ENCODE measurements at places on chromosomes 4 and X. TPM values are rescaled to one million over a fixed set of nuclear protein-coding genes. Genes with fewer than 3 reads are reported as not detected.

DNA sequence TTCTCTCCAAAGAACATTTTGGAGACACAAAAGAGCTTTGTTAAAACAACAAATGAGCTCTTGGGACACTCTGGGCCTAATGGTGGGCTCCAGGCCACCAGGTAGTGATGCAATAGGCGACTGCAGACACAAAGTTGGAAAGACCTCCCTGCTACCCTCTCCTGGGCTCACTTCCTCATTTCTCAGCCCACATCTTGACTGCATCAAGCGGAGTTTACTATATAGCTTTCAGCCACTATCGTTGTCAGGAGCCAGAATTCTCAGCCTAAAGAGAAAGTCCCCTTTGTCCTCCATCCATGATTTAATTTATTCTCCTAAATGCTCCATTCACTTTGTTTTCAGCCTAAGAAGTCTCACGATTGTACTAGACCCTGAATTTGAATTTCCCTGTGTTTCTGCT lies 114.9 kb downstream of the EFHC2 start:
- DNase-seq = no peak
- H3K36me3 ChIP-seq = no peaks in the 10 kb centered on the region
- peaks cover 7% of the 10 kb centered on the region for H3K27me3 ChIP-seq

DNA sequence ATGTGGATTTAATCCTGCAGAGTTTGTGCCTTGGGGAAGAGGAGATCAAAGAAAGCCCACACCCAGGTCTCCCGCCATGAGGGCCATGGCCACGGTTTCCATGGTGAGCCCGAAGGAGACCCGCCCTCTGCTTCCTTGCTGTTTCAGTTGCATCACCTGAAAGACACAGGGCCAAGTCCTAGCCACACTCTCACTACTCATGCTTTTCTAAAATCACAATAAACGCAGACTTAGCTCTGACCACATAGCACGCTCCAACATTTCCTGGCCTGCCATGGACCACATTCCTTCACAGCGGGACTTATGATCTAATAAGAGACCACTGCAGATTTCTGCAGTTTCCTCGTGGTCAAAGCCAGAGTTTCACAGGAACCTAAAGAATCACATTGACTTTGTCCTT lies 426.0 kb upstream of the NR3C2 start:
- H3K4me1 ChIP-seq = no peaks in the 10 kb centered on the region
- no peak for DNase-seq
- H3K4me3 ChIP-seq = no peak overlapping the region
- H3K27me3 ChIP-seq = no peaks in the 10 kb centered on the region
- H3K36me3 ChIP-seq = no peaks in the 10 kb centered on the region

DNA sequence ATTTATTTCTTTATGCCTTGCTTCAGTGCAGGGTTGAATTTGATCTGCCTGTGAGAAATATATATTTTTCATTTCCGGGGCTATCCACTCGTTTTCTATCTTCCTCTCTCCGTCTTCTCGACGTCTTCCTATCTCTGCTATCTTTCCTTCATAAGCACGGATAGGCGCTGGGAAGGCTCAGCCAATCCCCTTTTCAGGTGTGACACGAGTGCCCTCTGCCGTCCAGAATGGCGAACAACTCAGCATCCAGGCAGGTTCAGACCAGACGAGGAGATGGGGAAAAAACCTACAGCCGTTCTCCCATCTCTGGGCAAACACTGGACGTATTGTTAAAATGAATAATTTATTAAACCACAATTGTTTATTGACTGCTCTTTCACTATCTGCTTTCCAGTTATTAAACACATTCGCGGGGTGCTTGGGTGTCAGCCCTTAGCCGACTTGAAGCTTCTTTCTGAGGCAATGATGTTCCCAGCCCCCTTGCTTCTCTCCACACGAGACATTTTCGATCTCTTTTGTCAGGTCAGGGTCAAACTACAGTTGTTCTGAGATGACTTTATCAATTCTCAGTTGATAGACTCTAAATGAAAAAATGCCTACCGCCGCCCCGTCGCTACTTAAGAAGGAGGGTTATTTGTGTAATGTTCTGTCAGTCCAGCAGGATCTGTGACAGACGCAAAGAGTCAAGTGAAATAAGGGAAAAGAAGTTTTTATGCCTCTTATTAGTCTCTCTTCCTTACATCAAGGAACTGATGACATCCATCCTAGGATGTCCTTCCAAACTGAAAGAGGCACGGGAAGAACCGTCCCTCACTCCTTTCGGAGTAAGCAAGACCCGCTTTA lies 96.3 kb upstream of the NOCT start:
- no peaks in the 10 kb centered on the region for H3K27me3 ChIP-seq
- peaks cover 4% of the 10 kb centered on the region for H3K4me1 ChIP-seq
- DNase-seq = peak; percentile 77
- H3K27ac ChIP-seq = no peak overlapping the region
- no peaks in the 10 kb centered on the region for H3K36me3 ChIP-seq

- DNase-seq = no peak
- no peak overlapping the region for H3K27ac ChIP-seq
- H3K27me3 ChIP-seq = no peaks in the 10 kb centered on the region
- H3K36me3 ChIP-seq = no peaks in the 10 kb centered on the region
- no peak overlapping the region for H3K4me3 ChIP-seq
- H3K4me1 ChIP-seq = no peaks in the 10 kb centered on the region
Observed at GRCh38 chrX:130039847-130040246, 57.4 kb downstream of the BCORL1 start.

The PNMA6A gene
- total RNA-seq = 1.3 TPM

- H3K27ac ChIP-seq = no peak overlapping the region
- H3K4me3 ChIP-seq = no peak overlapping the region
- H3K4me1 ChIP-seq = peaks cover 41% of the 10 kb centered on the region
- H3K27me3 ChIP-seq = no peaks in the 10 kb centered on the region
- no peaks in the 10 kb centered on the region for H3K36me3 ChIP-seq
Observed at GRCh38 chr4:101218894-101219293, 128.4 kb downstream of the PPP3CA start.

- no peaks in the 10 kb centered on the region for H3K4me1 ChIP-seq
- no peaks in the 10 kb centered on the region for H3K36me3 ChIP-seq
- no peak overlapping the region for H3K27ac ChIP-seq
- no peaks in the 10 kb centered on the region for H3K27me3 ChIP-seq
- DNase-seq = no peak
Observed at GRCh38 chrX:41561045-41561444, 113.9 kb downstream of the NYX start.

The ARHGEF6 gene
- total RNA-seq = 25.4 TPM

DNA sequence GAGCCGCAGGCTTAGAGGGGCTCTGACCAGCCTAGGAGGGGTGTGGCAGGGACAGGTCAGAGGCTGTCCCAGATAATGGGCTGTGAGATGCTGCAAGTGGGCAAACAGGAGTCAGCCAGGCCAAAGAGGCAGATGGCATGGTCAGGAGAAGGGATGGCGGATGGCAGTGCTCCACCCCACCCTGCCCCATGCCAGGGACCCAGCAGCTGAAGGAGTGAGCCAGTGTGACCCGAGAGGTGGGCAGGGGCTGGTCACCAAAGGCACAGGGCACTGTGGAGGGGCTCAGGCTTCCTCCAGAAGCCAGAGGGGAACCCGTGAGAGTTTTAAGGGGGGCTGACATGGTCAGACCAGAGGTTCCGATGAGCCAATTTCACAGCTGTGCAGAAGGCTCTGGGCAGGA lies 96.9 kb downstream of the WFS1 start:
- H3K36me3 ChIP-seq = no peaks in the 10 kb centered on the region
- DNase-seq = no peak
- H3K4me3 ChIP-seq = no peak overlapping the region
- H3K27ac ChIP-seq = no peak overlapping the region
- H3K27me3 ChIP-seq = peaks cover 49% of the 10 kb centered on the region

The TRPC3 gene
- 0.11 TPM for total RNA-seq

GRCh38 chr4:89193843-89194242 lies 82.5 kb downstream of the TIGD2 start:
- no peak overlapping the region for H3K27ac ChIP-seq
- H3K4me1 ChIP-seq = no peaks in the 10 kb centered on the region
- no peak overlapping the region for H3K4me3 ChIP-seq
- no peak for DNase-seq
- H3K36me3 ChIP-seq = no peaks in the 10 kb centered on the region
- H3K27me3 ChIP-seq = no peaks in the 10 kb centered on the region

The TECRL gene
- total RNA-seq = 65.0 TPM

DNA sequence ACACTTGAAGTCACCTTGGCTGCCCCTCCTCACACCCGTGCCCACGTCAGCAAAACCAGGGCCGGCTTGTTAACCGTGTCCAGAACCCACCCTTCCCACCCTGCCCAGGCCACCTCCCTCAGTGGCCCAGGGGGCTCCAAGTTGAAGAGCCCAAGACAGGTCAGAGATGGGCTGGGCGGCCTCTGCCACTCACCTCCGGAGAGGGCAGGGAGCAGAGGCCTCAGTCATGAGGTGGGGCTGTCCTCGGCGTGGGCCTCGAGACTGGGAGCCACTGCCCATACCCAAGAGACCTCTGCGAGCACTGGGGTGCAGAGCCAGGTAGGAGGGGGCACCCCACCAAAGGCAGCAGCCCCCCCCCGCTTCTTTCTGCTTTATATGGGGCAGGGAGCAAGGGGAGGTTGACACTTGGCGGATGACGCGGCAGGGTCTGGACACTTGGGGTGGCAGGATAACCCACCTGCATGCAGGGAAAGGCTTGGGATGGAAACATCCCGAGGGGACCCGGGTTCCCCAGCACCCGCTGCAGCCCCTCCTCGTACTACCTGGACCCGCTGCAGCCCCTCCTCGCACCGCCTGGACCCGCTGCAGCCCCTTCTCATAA lies 38.0 kb upstream of the SPON2 start:
- peak overlapping the region; percentile 1 for H3K4me3 ChIP-seq
- peak overlapping the region; percentile 48 for H3K27ac ChIP-seq
- peaks cover 42% of the 10 kb centered on the region for H3K4me1 ChIP-seq
- peak; percentile 9 for DNase-seq
- no peaks in the 10 kb centered on the region for H3K27me3 ChIP-seq

GRCh38 chrX:56757327-56757726 lies 28.3 kb downstream of the NBDY start:
- H3K27me3 ChIP-seq = peaks cover 6% of the 10 kb centered on the region
- no peak overlapping the region for H3K27ac ChIP-seq
- no peaks in the 10 kb centered on the region for H3K4me1 ChIP-seq
- no peak overlapping the region for H3K4me3 ChIP-seq

The SPATA4 gene
- total RNA-seq = 0.44 TPM

DNA sequence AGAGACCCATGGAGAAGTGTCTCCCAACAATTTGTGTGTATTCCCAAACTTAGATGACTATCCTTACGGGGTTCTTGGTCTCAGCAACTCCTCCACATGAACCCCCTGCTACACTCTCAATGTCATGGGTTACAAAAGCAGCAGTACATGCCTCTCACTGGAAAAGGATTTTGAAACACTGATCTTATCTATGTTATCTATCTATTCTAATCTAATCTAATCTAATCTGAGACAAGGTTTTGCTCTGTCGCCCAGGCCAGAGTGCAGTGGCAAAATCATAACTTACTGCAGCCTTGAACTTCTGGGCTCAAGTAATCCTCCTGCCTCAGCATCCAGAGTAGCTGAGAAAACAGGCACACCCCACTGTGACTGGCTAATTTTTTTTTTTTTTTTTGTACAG lies 19.3 kb downstream of the TSPAN5 start:
- H3K4me1 ChIP-seq = no peaks in the 10 kb centered on the region
- no peak overlapping the region for H3K27ac ChIP-seq
- H3K36me3 ChIP-seq = no peaks in the 10 kb centered on the region

DNA sequence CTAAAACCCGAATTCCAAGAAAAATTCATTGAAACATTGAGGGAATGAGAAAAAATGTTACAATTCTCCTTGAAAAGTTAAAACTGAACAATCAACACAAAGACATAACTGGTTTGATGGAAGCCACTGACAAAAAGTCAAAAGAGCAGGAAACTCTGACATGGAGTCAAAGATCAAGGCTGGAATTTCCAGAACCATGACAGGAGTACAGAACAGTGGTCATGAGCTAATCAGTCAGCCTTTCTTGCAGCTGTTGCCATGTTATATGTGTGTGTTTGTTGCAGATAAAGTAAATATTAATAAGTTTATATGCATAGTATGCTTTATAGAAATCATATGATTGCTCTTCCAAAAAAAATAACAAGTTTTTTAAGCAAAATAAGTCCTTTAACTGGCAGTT lies 184.7 kb upstream of the HCCS start:
- H3K27me3 ChIP-seq = no peaks in the 10 kb centered on the region
- H3K27ac ChIP-seq = no peak overlapping the region
- H3K4me3 ChIP-seq = no peak overlapping the region
- no peak for DNase-seq
- H3K4me1 ChIP-seq = no peaks in the 10 kb centered on the region
- H3K36me3 ChIP-seq = no peaks in the 10 kb centered on the region

GRCh38 chrX:104742355-104742754 lies 176.4 kb downstream of the IL1RAPL2 start:
- H3K4me3 ChIP-seq = no peak overlapping the region
- no peak for DNase-seq
- no peaks in the 10 kb centered on the region for H3K27me3 ChIP-seq
- no peaks in the 10 kb centered on the region for H3K36me3 ChIP-seq
- H3K4me1 ChIP-seq = no peaks in the 10 kb centered on the region

- no peak for DNase-seq
- H3K27ac ChIP-seq = no peak overlapping the region
- H3K4me3 ChIP-seq = no peak overlapping the region
Observed at GRCh38 chrX:17826609-17827496, 34.2 kb downstream of the RAI2 start.

DNA sequence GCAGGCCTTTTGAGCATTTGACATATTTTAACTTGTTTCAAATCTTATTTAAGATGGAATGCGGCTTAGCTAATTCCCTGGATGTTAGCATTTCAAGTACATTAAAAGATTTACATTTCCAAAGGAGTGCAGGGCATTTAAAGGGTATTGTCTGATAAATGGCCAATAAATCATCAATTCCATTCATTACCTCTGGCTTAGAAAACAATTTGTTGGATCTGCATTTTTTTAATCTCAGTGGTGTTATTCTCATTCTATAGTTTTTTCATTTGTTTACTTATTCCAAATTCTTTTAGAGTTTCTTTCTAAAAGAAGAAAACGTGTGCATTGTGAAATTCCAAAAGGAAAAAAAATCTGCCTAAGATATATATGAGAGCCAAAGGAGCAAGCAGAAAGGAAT lies 1.3 kb upstream of the NLRP2B start:
- H3K4me1 ChIP-seq = no peaks in the 10 kb centered on the region
- H3K27me3 ChIP-seq = no peaks in the 10 kb centered on the region
- no peaks in the 10 kb centered on the region for H3K36me3 ChIP-seq
- no peak overlapping the region for H3K4me3 ChIP-seq
- H3K27ac ChIP-seq = no peak overlapping the region

The LNX1 gene
- 13.9 TPM for total RNA-seq

The SPANXC gene
- total RNA-seq = not detected

DNA sequence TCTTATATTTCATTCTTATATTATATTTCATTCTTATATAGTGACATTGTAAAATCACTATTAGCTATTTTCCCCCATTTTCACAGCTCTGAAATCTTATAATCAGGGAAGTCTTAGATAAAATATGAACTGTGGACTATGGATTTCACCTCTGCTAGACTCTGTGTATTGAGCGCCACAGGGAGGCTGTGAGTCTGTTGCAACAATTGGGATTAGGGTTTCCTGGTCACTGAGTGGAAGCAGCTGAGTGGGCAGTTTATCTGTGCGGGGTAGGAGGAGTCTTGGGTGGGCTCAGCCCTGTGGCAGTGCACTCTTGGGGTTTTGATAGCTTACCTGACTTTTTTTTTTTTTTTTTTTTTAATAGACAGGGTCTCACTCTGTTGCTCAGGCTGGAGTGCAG lies 249.5 kb downstream of the PTTG2 start:
- no peak for DNase-seq
- no peaks in the 10 kb centered on the region for H3K27me3 ChIP-seq
- H3K36me3 ChIP-seq = no peaks in the 10 kb centered on the region
- H3K27ac ChIP-seq = no peak overlapping the region
